Cardiac fibroblast (primary cell): ENCODE measurements at places on chromosomes 6 and 20.

DNA sequence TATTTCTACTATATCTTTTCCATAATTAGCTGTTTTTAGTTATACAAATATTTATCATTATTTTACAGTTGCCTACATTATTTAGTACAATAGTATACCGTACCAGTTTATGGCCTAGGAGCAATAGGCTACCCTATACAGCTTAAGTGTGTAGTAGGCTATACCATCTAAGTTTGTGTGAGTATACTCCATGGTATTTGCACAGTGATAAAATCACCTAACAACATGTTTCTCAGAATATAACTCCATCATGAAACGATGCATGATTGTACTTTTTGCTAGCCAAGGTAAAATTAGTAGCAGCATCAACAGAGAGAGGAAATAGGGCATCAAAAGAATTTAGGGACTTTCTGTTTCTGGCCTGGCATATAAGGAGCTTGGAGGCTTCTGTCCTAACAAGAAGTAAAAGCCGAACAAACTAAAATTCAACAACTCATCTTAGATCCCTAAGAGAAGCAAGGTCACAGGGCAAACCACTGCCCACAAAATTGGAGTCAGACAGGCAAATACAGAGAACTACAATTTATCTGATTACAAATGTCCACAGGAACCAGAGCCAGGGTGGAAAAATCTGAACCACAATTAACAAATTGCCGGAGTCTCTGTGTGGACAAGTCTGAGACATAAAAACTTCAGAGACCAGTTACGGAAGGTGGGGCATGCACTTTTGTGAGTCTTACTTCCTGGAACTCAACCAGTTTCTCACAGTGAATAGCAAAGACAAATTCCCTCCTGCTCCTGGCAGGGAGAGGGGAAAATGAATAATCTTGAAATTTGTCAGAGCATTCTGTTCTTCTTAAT lies 671.4 kb downstream of the RFPL4B start:
- peak; percentile 90 for DNase-seq

GRCh38 chr20:11274141-11274594 lies 600.4 kb upstream of the JAG1 start:
- DNase-seq = peak; percentile 84

GRCh38 chr6:14787677-14788076 lies 458.2 kb upstream of the JARID2 start:
- no peak for DNase-seq

DNA sequence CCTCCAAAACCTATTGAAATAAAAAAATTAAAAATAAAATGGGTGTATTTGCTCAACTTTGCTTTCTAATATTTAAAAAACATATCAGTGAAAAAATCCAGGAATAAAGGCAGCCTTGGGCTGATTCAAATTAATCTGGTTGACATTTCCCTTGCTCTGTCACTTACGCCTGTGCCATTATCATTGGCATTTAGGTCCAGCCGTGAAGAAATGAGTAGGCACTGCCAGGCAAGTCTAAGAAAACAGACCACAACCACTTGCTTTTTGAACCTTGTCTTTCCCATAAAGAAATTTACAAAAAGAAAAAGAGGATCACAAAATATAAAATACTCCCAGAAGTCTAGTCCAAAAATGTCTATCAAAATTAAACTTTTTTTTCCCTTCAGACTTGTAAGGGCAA lies 59.2 kb upstream of the HBS1L start:
- no peak for DNase-seq

DNA sequence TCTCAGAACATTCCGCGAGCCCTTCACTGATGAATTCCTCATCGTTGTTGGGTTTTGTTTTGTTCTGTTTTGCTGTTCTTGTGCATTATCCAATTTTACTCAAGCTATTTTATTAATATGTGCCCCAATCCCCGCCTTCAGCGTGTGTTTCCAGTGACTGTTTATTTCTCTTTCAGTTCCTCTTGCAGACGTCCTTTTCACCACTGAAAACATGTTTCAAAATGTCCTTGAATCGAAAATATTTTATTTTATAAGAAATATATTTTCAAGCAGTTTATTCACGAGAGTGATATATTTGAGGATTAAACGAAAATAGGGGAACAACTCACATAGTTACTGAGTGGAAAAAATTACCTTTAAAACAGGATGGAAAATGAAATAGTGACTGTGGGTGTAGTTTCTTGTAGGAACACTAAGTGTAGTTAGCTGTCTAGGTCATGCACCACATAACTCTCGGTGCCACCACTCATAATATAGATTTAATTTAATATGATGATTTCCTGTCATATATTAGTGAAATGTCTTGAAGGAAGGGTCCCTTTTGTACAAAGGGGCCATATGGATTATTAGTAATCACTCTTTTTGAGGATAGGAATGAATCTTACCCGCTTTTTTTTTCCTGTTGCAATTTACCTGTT lies 45.3 kb upstream of the HDDC2 start:
- no peak for DNase-seq

GRCh38 chr6:7725412-7725811 lies 487 bp upstream of the BMP6 start:
- no peak for DNase-seq

- peak; percentile 17 for DNase-seq
Observed at GRCh38 chr20:25195962-25196785, 662 bp downstream of the ENTPD6 start.

DNA sequence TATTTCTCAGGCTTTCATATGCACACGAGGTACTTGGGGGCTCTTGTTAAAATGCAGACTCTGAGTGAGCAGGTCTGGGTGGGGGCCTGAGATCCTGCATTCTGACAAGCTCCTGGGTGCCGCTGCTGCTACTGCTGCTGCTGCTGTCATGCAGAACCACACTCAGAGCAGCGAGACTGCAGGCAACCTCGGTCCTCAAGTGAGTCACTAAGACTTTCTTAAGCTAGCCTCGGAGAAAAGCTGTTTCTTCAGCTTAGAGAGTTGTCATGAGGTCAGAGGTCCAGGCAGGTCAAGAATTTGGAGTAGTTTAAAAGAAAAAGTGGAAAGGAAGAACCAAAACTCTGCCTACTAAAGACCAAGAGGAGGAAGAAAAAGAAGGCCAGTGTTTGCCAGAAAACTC lies 92.9 kb downstream of the SPTLC3 start:
- peak; percentile 29 for DNase-seq

DNA sequence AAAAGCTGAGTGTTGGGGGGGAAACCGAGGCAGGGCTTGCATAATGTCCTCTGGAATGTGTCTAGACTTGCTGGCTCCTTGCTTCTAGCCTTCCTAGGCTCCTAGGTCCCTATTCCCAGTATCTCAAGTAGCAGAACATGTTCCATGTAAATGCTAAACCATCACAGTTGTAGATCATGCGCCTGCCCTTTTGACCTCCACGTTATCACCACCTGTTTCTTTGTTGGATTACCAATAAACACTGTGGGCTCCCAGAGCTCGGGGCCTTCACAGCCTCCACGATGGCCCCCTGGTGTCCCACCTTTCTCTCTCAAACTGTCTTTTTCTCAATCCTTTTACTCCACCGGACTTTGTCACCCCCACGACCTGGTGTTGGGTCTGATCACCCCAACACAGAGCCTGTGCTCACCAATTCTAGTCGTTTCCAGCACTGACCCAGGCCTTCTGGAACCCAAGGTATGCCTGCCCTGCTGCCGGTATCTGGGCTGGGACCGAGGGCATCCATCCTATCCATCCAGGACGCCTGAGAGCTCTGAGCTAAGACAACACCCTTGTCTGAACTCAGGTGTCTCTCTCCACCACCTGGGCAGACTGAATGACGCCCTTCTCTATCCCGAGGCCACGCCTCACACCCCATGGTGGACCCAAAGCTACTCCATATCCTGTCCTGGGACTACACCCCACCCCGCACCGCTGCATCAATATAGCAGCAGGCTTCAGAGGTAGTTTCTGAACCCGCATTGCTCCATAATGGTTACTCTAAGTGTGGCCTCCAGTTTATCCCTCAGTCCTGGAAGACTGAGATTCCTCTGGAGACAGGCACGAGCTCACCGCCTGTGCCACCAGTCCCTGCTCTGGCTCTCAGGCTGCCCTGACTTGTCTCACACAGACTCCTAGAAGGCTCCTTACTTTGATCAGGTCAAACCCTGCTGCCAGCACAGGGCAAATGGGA lies 9.3 kb upstream of the PRR18 start:
- DNase-seq = no peak

GRCh38 chr6:106918115-106918514 lies 56.4 kb downstream of the CD24 start:
- no peak for DNase-seq

GRCh38 chr6:82035526-82035925 lies 212.0 kb downstream of the IBTK start:
- DNase-seq = no peak

GRCh38 chr20:57874141-57874540 lies 164.3 kb upstream of the PMEPA1 start:
- DNase-seq = no peak

DNA sequence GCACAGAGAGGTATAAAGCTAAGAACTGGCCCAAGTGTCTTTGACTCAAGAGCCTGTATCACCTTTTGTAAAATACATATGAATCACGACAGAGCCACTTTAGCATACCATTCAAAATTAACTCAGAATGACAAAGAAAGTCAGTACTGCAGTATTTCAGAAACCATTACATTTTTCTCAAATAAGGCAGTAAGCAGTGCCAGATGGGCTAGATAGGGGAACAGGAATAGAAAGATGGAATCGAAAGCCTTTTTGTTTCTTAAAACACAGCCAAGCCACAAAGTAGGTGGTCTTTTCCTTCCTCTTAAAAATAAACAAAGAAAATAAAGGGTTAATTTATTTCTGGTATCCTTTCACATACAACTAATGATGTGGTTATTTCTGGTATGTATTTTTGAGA lies 10.3 kb downstream of the CLDN20 start:
- no peak for DNase-seq

GRCh38 chr6:53825532-53826321 lies 30.9 kb downstream of the LRRC1 start:
- DNase-seq = no peak

GRCh38 chr6:63571361-63572043 lies 778 bp upstream of the LOC128125822 start:
- peak; percentile 80 for DNase-seq

DNA sequence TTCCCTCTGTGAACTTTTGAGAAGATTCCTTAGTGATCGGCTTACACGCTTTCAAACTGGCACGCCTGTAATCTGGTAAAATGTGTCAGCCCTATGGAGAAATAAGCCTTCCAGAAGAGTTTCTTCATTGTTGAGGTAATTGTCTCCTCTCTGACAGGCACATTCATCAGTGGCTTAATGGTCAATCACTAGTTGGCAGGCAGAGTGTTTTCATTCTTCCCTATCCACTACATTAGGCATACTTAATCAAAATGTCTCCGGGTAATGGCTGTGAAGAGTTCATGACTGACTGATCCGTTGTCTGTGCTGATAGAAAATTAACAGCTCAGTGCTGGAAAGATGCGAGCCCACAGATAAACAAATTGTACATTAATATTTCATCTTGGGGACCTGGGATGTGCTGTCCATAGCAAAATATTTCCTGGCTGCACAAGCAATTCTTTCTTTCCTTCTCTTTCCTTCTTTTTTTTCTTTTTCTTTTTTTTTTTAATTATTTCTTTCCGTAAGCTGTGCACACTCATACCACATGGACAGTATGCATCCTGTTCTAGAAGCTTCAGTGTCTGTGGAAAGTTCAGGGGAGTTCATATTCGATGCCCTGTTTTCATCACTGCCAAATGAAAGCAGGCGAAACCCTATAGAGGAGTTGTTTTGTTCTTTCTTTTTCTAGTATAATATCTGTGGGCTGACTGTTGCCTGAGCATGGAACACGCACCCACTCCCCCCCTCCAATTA lies 31.4 kb downstream of the TSHZ2 start:
- no peak for DNase-seq

- DNase-seq = no peak
Observed at GRCh38 chr6:3644739-3645012, 106.8 kb downstream of the PXDC1 start.

GRCh38 chr20:38034108-38034649 lies 633 bp downstream of the RPRD1B start:
- DNase-seq = no peak

DNA sequence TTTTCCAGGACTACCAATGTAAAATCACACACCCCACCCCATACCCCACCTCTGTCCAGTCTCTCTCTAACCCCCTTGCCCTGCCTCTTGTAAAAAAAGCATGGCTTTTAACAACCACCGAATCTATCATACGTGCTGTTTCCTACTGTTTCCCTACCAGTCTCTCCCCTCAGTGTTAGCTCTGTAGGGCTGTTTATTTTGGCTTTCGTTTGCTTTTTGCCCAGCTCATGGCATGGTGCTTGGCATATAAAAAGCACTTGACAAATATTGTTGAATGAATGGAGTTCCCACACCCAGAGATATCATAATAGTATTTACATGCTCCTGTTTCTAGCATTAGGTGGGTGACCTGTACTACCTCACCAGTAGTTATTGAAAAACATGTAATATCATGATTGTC lies 148.2 kb downstream of the OPRM1 start:
- DNase-seq = no peak

GRCh38 chr6:145485288-145485687 lies 250.0 kb downstream of the EPM2A start:
- DNase-seq = peak; percentile 6
